ENCODE measurements at places on chromosomes 2 and 18. TPM values are rescaled to one million over a fixed set of nuclear protein-coding genes. Genes with fewer than 3 reads are reported as not detected.

Gene POMC
- total RNA-seq, result 0.76 TPM

Gene BMPR2
- total RNA-seq, result 104 TPM

Gene KCNK3
- not detected for total RNA-seq

Gene AFF3
- 0.19 TPM for total RNA-seq

Gene EFR3B
- 0.49 TPM for total RNA-seq

Gene CD207
- total RNA-seq, result 0.16 TPM

Gene RFX8
- total RNA-seq, result 0.49 TPM

Gene TIGD1
- 0.97 TPM for total RNA-seq

Gene UGT1A5
- not detected for total RNA-seq

Gene MC4R
- total RNA-seq, result not detected

Gene ZSWIM2
- total RNA-seq, result 0.13 TPM

Gene KIAA2012
- total RNA-seq, result not detected

Gene PDE1A
- 0.16 TPM for total RNA-seq

Gene ITGA4
- total RNA-seq, result 1.9 TPM

Gene CCDC68
- 0.63 TPM for total RNA-seq

Gene UPP2
- not detected for total RNA-seq

Gene HOXD13
- total RNA-seq, result not detected

Gene FLACC1
- 0.49 TPM for total RNA-seq

Gene FSHR
- total RNA-seq, result not detected

Gene BOK
- 34.8 TPM for total RNA-seq

Gene TGFA
- 52.2 TPM for total RNA-seq

Gene SP3
- 57.1 TPM for total RNA-seq

Gene TSPYL6
- not detected for total RNA-seq

Gene CCDC74A
- 3.7 TPM for total RNA-seq

Gene MLPH
- 0.81 TPM for total RNA-seq

Gene MATN3
- 1.0 TPM for total RNA-seq

Gene TEX44
- total RNA-seq, result not detected

Gene PTCD3
- total RNA-seq, result 105 TPM

Gene ANO7
- 0.32 TPM for total RNA-seq

Gene GLS
- total RNA-seq, result 421 TPM

Gene OR6B2
- not detected for total RNA-seq

Gene MMADHC
- total RNA-seq, result 135 TPM

Gene GTF2A1L
- total RNA-seq, result not detected

Gene PLEKHH2
- under 0.01 TPM for total RNA-seq

Gene ECEL1
- total RNA-seq, result not detected

Gene FSIP2
- total RNA-seq, result 0.44 TPM

Gene MC2R
- not detected for total RNA-seq

Gene MOGAT1
- not detected for total RNA-seq

Gene DPP10
- not detected for total RNA-seq

Gene KCNJ3
- total RNA-seq, result not detected

Gene HOXD8
- total RNA-seq, result 12.6 TPM

Gene POTEC
- total RNA-seq, result not detected

Gene LRRTM4
- total RNA-seq, result not detected

Gene GAL3ST2
- total RNA-seq, result not detected

Gene SALL3
- total RNA-seq, result not detected

Gene INHA
- total RNA-seq, result not detected

Gene GPR45
- not detected for total RNA-seq

Gene FZD7
- total RNA-seq, result 0.16 TPM

Gene NTSR2
- total RNA-seq, result not detected

Gene LIMS3
- 4.4 TPM for total RNA-seq

Gene ACMSD
- total RNA-seq, result not detected

Gene COBLL1
- total RNA-seq, result 3.6 TPM

Gene REG3A
- total RNA-seq, result not detected

Gene MEMO1
- 25.6 TPM for total RNA-seq

Gene DCC
- total RNA-seq, result not detected

Gene VWC2L
- total RNA-seq, result not detected

Gene ALPI
- total RNA-seq, result not detected
